ENCODE measurements at places on chromosomes 11 and 22.

GRCh38 chr11:72688929-72689328, 14.7 kb upstream of the PDE2A start:
- no peak overlapping the region for H3K4me3 ChIP-seq
- H3K27ac ChIP-seq: no peak overlapping the region
- no peaks in the 10 kb centered on the region for H3K27me3 ChIP-seq

GRCh38 chr11:72493426-72494108, 59.2 kb upstream of the CLPB start:
- no peaks in the 10 kb centered on the region for H3K36me3 ChIP-seq
- no peak overlapping the region for H3K4me3 ChIP-seq
- no peak for DNase-seq
- H3K4me1 ChIP-seq: no peaks in the 10 kb centered on the region
- H3K27ac ChIP-seq: no peak overlapping the region
- no peaks in the 10 kb centered on the region for H3K27me3 ChIP-seq

DNA sequence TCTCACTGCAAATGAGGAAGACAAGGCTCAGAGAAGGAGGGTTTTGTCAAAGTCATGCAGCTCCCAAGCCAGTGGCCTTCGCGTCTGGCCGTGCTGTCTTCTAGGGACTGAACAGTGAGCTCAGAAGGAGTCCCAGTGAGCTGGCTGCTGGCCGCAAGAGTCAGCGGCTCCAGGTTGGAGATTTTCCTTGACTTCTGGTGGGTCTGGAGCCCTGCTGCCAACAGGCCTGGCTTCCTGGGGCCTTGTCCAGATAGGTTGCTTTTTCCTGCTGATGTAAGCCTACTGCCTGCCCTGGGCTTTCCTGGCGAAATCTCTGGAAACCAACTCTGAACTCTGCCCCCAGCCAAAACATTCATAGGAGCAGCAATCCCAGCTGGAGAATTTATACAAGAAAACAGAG, 272.7 kb upstream of the CADM1 start:
- no peaks in the 10 kb centered on the region for H3K4me1 ChIP-seq
- no peak for DNase-seq
- no peaks in the 10 kb centered on the region for H3K27me3 ChIP-seq
- no peaks in the 10 kb centered on the region for H3K36me3 ChIP-seq

DNA sequence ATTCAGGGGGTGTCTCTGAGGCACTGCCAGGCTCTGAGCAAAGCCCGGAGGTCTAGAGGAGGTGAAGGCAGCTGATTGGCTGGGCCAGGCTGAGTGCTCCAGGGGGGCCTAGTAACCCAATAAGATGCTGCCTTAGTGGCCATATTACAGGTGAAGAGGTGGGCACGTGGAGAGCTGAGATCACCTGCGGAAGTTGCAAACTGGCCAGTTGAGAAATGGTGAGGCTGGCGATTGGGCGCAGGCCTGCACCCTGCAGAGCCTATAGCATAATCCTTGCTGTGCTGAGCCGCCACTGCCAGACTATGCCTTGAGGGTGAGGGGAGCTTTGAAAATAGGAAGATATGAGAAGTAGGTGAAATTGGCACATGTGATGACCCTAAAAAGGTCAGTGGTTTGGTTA, 21.7 kb downstream of the DERL3 start:
- H3K27ac ChIP-seq: no peak overlapping the region
- no peaks in the 10 kb centered on the region for H3K27me3 ChIP-seq
- no peak overlapping the region for H3K4me3 ChIP-seq
- H3K4me1 ChIP-seq: peaks cover 4% of the 10 kb centered on the region
- DNase-seq: no peak
- H3K36me3 ChIP-seq: peaks cover 46% of the 10 kb centered on the region
